ENCODE measurements at places on chromosomes 5 and 9.

- no peak for DNase-seq
Observed at GRCh38 chr5:121432-121831, 29.5 kb downstream of the PLEKHG4B start.

GRCh38 chr9:117682955-117683710, 21.1 kb upstream of the TLR4 start:
- no peak for DNase-seq

DNA sequence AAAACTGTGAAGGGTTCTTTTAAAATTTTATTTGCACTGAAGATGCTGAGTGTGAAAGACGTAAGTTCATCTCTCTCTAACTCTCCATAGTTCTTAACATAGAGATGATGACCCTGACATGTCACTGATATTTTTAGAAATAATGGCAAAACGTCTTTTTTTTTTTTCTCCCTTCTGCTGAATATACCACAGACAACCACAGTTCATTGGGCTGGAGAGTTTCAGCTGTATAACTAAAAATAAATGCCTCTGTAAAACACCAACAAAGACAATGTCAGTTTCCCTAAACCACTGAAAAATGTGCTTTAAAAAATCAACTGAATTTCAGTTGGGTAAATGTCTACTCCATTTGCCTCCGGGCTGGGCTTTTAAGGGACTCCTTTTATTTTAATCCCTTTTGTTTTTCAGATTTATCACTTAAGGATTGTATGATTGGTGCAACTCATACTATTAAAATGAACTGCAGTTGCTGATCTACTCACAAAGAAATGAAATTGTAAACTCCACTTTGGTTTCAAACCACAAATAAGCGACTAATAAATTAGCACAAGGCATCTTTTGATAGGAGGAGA, 830.9 kb upstream of the WWC1 start:
- no peak for DNase-seq

DNA sequence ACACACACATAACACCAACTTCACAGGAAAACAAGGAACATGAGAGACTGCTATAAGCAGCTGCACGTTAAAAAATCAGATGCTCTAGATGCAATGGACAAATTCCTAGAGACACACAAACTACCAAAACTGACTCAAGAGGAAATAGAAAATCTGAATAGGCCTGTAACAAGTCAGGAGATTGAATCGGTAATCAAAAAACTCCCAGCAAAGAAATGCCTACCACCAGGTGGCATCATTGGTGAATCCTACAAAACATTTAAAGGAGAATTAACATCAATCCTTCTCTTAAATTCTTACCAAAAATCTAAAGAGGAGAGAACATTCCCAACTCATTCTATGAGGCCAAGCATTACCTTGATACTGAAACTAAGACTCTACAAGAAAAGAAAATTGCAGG, 54.9 kb downstream of the NDST1 start:
- DNase-seq: no peak

DNA sequence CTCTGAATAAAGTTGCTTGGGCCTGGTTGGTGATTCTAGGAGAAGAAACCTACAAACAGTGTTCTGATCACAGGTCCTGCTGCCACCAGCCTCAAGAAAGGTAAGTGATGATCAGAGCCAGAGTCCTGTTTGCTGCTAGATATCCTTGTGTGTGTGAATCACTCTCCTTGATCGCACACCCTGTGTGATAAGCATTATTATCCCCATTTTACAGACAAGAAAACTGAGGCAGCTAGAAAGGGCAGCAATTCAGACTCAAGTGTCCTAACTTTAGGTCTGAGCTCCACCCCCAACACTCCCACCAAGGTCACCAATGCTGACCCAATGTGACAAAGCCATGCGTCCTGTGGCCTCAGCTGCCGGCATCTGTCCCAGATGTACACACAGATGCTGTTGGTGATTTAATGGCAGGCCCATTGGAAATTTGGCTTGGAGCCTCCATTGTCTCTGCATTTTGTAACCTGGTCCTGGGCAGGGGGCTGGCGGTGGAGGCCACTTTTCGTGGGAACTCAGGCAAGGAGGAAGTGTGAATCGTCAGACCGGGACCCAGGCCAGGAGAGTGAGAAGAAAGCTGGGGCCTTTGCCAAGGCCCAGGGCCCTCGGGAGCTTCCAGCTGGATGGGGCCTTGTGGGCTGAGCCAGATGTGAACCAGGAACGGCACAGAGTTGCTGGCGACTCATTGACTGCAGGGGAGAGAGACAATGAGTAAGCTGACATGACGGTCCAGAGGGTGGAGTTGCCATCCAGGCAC, 29.8 kb upstream of the GGTA1 start:
- no peak for DNase-seq

All from stimulated activated CD4-positive, alpha-beta T cell treated with anti-CD3 and anti-CD28 coated beads, Interleukin-15, amount 100 ng/mL, for 48 hours (primary cell).